Nucleus accumbens (tissue), 56 donors: ENCODE measurements at places on chromosomes 16 and 17.

GRCh38 chr17:51257150-51258081, 2.4 kb downstream of the MBTD1 start:
- DNase-seq = no peak

DNA sequence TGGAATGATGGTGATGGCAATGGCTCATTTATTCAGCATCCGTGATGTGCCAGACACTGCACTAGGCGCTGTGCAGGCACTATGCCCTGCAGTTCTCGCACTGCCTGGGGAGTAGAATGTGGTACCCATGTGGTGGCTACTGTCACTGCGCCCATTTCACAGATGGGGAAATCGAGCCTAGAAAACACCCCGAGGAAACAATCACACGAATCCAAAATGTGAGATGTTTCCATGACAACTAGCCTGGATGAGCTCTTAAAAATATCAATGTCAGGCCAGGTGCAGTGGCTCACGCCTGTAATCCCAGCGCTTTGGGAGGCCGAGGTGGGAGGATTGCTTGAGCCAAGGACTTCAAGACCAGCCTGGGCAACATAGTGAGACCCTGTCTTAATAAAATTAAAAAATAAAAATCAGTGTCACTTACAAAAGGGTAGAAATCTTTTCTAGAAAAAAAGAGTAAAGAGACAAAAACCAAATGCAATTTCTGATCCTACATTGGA, 57.9 kb upstream of the TNRC6A start:
- DNase-seq = no peak

GRCh38 chr17:77209330-77209748, 68.6 kb downstream of the SEC14L1 start:
- DNase-seq = no peak

GRCh38 chr16:65684230-65684629, 562.4 kb upstream of the CDH11 start:
- DNase-seq = no peak

DNA sequence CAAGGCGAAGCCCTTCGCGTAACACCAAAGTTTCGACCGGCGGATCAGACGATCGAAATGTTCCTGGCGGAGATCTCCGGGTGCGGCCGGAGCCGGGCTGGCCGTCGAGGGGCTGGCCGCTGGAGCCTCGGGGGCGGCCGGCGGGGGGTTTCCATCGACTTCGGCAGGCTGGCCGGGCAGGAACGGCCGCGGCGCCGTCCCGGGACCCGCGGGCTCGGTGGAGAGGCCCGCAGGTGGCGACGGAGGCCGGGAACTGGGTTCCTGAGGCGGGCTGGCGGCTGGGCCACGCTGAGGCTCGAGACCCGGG, 1.1 kb downstream of the EPOP start:
- no peak for DNase-seq

DNA sequence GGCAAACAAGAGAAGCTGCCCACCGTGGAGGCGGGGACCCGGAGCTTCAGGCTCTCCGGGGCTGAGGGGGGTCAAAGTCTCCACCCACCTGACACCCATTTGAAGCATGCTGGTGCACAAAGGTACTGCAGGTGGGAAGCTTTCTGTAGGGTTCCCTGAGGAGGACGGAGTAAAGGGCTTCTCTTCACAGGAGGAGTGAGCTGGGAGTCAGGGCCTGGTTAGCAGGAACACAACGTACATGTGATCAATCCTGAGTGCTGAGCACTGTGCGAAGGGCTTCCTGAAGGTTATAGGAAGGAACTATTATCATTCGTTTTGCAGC, 252.9 kb upstream of the RPL38 start:
- DNase-seq = no peak

DNA sequence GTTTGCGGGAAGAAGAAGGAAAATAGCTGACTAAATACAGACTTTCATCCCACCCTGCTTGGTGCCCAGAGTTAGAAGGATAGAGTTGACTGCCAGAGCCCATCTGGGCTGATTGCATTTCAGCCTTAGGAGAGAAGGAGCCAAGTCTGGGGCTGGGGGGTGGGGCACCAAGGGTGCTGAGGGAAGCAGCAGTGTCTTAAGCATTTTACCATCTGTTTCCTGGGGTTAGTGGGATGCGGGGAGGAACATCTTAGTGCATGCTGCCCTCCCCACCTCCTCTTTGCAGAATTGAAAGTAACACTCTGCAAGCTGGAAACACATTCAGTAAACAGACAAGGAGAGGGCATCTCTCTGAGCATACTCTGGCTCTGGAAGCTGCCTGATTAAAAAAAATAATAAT, 1.5 kb upstream of the ARL5C start:
- DNase-seq = no peak

- DNase-seq = no peak
Measured at GRCh38 chr16:66652661-66653360, 43.7 kb downstream of the CMTM4 start.

DNA sequence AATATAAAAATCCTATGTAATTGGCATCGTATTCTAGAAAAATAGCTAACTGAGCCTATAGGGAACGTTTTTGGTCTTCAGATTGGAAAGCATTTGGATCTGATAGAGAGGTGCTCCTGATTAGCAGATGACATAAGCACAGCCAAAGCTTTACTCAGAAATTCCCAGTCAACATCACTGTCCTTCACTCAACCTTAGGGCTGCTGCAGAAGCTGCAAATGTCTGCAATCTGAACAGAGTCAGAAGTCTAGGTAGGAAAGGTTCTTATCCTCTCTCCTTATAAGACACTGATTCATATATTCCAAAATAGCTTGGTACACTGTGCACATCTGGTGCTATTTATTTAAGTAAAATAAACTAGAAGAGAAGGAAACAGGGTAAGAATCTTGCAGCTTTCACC, 19.2 kb downstream of the STRADA start:
- no peak for DNase-seq

- DNase-seq = no peak
Measured at GRCh38 chr17:559551-560431, 154.8 kb downstream of the VPS53 start.

- no peak for DNase-seq
Measured at GRCh38 chr16:24523569-24523968, 15.8 kb upstream of the RBBP6 start.

DNA sequence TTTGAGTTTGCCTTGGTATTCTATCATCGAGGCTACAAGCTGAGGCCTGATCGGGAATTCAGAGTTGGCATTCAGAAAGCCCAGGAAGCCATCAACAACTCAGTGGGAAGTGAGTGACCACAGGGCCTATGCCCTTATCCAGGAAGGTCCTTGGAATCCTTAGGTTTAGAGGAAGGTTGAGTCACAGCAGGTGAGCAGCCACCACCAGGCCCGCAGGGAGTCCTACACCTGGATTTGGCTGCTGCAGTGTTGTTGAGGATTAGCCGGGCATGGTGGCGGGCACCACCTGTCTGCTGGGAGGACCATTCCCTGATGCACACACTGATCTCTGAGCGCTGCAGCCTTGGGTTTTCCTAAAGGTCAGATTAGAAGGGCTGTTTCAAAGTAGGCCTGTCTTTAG, 5.2 kb downstream of the ODAD4 start:
- no peak for DNase-seq

GRCh38 chr17:78048346-78049292, 79.9 kb downstream of the TMC6 start:
- no peak for DNase-seq

DNA sequence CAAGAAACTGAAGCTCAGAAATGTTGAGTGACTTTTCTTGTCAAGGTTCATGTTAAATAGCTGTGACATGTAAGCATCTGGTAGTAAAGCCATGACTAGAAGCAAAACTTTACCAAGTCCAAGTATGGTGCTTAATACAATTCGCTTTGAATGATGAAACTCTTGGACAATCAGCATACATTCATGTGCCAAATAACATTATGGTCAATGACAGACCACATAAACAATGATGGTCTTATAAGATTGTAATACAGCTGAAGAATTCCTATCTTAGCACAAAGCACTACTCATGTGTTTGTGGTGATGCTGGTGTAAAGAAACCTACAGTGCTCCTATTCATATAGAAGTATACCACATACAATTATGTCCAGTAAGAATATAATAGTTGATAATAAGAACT, 97.1 kb upstream of the RPRML start:
- DNase-seq = no peak

- DNase-seq = no peak
Measured at GRCh38 chr17:75603123-75603522, 15.5 kb downstream of the MYO15B start.

DNA sequence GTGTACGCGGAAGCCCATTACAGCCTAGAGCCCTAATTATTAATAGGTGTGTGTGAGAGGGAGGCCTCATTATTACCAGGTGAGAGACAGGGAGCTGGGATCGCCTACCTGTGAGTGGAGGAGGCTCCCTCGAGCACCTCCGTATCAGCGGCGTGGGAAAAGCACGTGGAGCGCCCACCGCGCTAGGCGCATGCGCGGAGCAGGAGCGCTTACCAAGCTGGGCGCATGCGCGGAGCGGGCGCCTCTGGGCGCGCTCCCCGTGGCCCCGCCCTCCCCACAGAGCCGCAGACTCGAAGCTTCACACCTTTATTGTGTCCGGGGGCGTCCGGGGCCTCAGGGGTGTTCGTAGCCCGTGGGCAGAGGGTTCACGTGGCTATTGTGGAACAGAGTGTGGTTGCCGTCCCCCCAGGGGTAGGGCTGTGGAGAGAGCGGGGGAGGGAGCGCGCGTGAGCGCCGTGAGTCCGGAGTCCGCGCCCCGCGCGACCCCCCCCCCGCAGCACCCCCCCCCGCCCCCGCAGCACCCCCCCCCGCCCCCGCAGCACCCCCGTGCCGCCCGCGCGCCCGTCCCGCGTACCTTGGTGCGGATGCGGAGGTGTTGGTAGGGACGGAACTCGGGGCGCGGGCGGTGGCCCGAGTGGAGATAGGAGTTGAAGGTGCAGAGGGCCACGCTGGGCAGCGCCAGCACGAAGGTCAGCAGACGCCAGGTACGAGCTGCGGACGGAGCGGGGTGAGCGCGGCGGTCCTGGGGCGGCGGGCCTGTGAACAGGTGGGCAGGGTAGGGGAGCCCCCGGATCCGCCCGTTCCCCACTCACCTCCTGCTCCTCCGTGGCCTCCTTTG, 500 bp downstream of the COX6A2 start:
- no peak for DNase-seq

GRCh38 chr17:31130286-31131224, 35.8 kb downstream of the NF1 start:
- DNase-seq = no peak

DNA sequence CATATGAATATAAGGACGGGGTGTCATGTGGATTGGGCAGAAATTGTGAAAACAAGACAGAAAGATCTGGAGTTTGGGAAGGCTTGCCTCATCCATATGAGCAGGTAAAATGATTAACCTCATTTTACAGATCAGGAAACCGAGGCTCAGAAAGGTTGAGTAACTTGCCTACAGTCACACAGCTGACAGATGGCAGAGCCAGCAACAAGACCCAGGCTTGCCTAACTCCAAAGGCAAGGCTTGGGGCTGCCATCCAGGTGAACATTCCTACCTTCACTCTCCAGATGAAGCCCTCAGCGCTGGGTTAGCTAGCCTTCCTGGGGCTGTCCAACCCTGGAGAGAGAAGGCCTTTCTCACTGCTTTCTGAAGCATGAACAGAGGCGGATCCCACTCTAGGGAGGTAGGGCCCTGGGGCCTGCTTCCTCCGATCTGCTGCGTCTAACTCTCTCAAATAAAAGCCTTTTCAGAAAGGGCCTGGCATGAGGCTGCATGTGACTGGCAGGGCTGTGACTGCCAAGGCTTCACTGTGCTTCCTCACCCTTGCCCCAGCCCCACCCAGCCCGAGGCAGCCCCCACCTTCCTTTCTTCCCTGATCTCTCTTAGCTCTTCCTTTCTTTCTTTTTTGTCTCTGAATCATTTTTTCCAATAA, 107.8 kb downstream of the GNAO1 start:
- peak; percentile 64 for DNase-seq

GRCh38 chr16:81632392-81633146, 146.5 kb upstream of the PLCG2 start:
- no peak for DNase-seq

GRCh38 chr16:24536671-24537070, 2.7 kb upstream of the RBBP6 start:
- DNase-seq = no peak

DNA sequence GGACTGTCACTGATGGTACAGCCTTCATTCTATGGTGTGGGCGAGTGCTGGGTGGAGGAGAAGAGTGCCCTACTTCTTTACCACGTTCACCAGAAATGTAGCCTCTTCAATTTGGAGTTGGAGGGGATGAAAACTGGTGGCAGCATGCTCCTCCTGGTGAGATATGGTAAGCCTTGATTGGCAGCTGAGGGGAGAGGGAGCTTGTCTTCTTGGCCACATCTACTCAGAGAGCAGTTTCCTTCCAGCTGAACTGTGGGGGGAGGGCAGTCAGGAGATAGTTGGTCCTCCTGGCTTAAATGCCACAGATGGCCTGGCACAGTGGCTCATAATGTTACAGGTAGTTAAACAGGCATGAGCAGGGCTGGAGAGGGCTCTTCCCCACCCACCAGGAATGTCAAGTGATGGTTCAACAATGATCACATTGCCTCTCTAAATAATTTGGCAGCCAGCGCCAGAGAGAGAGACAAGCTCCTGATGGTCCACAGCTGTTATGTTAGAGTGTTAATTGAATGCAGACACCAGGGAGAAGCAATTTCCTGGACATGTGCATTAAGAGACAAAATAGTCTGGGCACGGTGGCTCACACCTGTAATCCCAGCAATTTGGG, 9.0 kb upstream of the MAPK3 start:
- no peak for DNase-seq

DNA sequence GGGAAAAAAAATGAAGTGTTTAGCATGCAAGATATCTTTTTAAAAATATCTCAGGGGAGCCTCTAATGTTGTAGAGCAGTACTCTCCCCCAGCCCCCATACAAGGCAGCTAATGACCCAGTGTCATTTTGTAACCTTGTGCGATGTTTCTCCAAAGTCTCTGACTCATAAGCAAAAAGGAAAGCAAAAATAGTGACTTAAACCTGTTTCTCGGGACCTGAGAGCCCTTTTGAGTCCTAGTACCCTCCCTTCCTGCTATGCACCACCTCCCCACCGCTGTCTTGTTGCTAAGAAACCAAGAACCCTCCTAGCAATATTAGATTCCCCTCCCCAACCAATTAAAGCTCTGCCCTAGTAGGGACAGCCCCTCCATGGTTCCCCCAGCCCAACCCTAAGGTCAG, 2.8 kb downstream of the MYCBPAP start:
- no peak for DNase-seq

- DNase-seq = no peak
Measured at GRCh38 chr17:76783146-76783545, 45.2 kb downstream of the MFSD11 start.

DNA sequence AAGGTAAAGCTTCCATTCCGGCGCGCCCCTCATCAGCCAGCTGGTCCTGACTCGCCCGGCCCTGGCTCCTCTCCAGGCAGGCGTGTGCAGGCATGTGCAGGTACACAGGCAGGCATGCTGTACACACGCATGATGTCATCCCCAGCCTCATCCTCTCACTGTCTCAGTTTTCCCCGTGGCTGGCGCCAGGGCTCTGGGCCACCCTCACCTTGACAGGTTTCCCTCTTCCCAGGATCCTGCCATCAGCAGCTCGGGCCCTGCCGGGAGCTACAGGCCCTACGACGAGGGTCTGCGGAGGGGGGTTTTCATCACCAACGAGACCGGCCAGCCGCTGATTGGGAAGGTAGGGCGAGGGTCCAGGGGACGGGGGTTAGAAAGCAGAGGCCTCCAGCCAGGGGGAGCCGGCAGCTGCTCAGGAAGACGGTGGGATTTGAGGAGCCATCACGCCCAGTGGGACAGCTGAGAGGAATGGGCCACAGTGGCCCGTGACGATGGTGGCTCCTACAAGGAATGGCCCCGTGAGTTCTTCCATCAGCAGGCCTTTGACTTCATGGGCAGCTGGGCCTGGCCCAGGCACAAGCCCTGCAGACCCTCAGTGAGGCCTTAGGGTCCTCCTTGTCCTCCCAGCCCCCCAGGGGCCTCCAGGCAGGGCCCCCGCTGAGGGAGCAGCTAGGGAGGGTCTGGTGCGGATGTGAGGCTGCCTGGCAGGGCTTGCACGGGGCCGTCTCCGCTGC, 8.5 kb downstream of the GAA start:
- no peak for DNase-seq
